Stimulated activated CD8-positive, alpha-beta memory T cell treated with anti-CD3 and anti-CD28 coated beads, Interleukin-2, amount 100 ng/mL, for 1 hour (primary cell): ENCODE measurements at places on chromosomes 7 and 10.

DNA sequence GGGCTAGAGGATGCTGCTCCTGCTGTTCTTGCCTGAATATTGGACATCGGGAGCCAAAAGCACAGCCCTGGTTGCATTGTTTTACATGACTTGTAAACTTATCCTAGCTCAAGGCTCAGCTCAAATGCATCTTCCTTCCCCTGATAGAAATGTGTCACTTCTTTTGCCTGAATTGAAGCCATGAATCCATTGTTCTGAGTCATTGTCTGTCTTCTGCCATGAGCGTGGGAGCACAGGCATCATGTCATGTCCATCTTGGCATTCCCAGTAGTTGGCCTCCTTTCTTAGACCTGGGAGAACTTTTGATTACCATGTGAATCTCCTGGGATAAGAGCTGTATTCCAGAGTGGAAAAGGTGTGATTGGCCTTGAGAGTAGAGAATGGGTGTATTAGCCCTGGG lies 54.1 kb upstream of the OPN4 start:
- no peak for DNase-seq

- DNase-seq, result no peak
Measured at GRCh38 chr10:59595593-59595992, 114.1 kb downstream of the SLC16A9 start.

DNA sequence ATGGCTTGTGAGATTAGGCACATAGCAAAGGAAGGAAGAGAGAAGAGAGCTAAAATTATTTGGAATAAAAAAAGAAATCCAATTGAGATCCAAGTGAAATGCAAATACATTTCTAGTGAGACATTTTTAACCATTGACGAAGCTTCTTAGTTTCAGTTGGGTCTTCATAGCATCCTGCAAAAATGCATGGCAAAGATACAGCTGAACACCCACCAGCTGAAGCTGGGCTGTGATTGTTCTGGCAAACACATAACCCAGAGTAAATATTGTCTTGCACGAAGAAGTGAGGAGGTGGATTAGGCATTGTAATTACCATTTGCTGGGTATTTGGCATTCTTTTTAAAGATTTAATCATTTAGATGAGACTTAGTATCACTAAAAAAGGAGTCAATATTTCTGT lies 409.4 kb downstream of the GRM8 start:
- DNase-seq, result no peak

GRCh38 chr7:66055321-66055956 lies 20.2 kb upstream of the ASL start:
- DNase-seq, result no peak

DNA sequence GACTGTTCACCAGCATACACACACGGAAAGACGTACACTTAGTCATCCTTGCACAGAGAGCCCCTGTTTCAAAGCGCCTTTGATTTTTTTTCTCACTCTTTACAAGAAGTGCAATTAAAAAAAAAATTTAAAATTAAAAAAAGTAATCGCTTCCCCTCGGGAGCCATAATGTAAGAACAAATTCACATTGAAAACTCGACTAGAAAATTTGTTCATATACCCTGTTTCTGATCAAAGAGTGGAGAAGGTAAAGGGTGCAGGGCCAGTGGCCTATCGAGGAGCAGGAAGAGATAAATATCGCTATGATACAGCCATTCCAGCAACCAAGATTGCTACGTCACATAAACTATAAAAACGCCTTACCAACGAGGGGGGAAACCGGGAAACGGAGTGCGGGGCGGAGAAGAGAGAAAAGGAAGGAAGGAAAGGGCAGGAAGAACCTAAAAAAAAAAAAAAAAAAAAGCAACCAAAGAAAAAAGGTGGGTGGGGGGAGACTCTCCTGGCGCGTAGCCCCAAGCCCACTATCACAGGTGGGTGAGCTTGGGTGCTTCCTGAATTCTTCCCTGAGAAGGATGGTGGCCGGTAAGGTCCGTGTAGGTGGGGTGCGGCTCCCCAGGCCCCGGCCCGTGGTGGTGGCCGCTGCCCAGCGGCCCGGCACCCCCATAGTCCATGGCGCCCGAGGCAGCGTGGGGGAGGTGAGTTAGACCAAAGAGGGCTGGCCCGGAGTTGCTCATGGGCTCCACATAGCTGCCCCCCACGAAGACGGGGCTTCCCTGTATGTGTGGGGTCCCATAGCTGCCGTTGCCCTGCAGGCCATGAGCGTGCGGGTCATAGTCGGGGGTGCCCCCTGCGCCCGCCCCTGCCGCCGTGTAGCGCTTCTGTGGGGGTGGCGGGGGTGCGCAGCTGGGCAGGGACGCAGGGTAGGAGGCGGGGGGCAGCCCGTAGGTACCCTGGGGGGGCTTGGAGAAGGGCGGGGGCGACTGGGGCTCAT lies 5.2 kb upstream of the HOXA2 start:
- no peak for DNase-seq

DNA sequence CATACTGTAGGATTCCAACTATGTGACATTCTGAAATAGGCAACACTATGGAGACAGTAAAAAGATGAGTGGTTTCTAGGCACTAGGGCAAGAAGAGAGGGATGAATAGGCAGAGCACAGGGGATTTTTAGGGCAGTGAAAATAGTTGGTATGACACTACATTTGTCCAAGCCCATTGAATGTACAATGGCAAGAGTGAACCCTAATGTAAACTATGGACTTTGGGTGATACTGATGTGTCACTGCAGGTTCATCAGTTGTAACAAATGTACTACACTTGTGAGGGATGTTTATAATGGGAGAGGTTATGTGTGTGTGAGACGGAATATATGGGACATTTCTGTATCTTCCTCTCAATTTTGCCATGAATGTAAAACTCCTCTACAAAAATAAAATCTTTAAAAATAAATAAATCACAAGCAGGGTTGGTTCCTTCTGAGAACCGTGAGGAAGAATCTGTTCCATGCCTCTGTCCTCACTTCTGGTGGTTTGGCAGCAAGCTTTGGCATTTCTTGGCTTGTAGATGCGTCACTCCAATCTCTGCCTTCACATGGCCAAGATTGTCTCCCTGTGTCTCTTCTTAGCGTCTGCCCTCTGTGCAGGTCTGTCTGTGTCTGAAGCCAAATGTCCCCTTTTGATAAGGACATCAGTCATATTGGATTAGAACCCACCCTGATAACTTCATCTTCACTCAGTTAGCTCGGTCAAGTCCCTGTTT lies 83.1 kb upstream of the AGBL3 start:
- DNase-seq, result no peak

DNA sequence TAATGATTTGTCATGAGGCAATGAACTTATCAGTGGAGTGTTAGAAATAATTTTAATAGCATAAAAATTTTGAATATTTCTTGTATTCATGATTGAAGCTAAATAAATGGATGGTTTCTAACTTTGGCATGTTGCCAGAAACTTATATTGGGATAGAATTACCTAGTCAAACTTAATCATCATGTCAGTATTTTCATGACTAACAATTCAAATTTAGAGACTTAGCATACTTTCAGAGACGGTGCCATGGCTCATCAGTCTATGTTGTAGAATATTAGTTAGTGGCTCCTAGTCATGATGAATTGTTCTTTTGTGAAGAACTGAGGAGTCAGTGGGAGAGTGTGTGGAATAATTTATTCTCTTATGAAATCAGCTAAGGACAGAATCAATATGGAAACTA lies 599.6 kb upstream of the POT1 start:
- DNase-seq, result no peak

DNA sequence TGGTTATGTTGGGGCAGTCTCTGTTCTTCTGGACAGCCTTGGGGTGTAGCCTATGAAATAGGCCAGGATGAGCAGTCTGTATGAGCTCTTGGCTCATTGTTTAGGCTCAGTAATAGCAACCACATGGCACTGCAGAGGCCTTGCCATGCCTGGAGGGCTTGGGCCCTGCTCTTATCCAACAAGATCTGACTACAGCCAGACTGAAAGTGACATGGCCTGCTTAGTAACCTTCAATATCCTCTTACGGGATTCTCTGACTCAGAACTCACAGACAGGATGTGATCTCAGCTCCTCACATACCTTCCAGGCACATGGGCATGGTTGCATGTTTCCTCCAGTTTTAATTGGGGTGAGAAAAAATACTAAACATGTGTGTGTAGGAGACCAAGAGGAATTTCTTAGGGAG lies 289.3 kb downstream of the PTEN start:
- DNase-seq, result no peak

DNA sequence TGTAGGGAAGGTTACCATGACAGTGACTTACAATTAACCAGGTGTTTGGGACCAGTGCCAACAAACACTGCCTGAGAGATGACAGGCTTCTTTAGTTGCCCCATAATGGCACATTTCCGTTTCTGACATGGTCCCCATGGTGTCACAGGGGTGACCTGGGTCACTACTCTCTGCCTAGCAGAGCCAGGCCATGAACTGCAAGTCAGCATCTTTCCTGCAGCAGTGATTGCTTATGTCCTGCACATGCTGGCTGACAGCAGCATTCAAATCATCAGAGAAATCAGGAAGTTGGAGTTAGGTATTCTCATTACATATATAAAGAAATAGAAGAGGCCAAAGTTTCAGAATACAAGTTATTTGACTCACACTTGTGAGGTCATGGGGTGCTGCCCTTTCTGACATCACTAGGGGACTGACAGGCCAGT lies 47.1 kb upstream of the ZNRF2 start:
- no peak for DNase-seq

DNA sequence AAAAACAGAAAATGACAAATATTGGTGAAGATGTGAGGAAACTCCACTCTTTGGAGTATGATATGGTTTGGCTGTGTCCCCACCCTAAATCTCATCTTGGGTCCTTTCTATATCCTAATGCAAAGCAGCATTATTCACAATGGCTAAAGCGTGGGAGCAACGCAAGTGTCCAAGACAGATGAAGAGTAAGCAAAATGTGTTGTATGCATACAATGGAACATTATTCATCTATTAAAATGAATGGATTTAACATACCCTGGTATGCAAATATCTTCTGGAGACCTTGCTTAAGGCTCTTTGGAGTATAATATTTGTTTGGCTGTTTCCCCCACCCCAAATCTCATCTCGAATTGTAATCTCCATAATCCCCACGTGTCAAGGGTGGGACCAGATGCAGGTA lies 839.8 kb upstream of the POM121L12 start:
- no peak for DNase-seq

GRCh38 chr10:61935077-61935476 lies 33.6 kb downstream of the ARID5B start:
- DNase-seq, result no peak

GRCh38 chr7:138396251-138397070 lies 63.6 kb upstream of the TRIM24 start:
- DNase-seq, result no peak

- no peak for DNase-seq
Measured at GRCh38 chr7:110454713-110455112, 636.2 kb upstream of the LRRN3 start.

DNA sequence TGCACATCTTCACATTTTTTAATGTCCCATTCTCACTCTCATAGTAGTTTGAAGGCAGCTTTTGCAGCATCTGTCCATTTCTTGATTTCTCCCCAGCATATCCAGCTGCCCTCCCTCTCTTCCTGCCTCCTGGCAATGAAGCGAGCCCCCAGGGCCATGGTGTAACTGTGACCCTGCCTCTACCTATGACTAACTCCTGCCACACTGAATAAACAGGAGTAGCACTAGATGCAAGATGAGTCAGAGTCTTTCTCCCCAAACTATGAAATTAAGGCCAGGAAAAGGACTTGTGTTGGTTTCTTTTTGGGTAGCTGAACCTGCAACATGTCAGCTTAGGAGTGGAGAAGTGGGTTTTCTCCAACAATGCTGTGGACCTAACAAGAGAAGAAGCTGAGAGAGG lies 329.0 kb downstream of the RNLS start:
- DNase-seq, result no peak
